NAMALWA (cell line): ENCODE measurements at places on chromosomes 12 and 14.

DNA sequence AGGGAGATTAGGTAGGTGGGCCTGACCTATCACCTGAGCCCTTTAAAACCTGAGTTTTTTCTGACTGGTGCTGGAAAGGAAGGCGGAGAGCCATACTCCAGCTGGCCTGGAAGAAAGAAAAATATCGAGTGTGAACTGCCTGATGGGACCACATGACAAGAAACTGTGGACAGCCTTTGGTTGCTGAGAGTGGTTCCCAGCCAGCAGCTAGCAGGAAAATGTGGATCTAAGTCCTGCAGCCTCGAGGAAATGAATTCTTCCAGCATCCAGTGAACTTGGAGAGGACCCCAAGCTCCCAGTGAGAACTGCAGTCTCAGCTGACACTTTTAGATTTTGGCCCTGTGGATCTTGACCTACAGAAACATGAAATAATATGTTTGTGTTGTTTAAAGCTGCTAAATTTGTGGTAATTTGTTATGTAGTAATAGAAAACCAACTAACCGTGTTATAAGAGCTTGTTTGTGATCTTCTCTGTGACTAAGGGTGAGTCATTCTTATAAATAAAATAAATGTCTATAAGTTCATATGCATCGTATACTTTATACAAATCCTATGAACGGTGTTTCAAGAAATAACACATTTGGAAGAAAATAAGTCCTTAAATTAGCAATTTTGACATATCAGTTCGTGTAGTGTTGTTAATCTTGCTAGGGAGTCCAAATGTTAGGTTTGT lies 359.6 kb downstream of the BMP4 start:
- no peak for DNase-seq

GRCh38 chr12:71592841-71593240 lies 70.8 kb downstream of the ZFC3H1 start:
- no peak for DNase-seq

- DNase-seq = no peak
Measured at GRCh38 chr14:69650948-69651369, 39.6 kb downstream of the SUSD6 start.

GRCh38 chr14:90456551-90456950 lies 59.7 kb downstream of the CALM1 start:
- no peak for DNase-seq

DNA sequence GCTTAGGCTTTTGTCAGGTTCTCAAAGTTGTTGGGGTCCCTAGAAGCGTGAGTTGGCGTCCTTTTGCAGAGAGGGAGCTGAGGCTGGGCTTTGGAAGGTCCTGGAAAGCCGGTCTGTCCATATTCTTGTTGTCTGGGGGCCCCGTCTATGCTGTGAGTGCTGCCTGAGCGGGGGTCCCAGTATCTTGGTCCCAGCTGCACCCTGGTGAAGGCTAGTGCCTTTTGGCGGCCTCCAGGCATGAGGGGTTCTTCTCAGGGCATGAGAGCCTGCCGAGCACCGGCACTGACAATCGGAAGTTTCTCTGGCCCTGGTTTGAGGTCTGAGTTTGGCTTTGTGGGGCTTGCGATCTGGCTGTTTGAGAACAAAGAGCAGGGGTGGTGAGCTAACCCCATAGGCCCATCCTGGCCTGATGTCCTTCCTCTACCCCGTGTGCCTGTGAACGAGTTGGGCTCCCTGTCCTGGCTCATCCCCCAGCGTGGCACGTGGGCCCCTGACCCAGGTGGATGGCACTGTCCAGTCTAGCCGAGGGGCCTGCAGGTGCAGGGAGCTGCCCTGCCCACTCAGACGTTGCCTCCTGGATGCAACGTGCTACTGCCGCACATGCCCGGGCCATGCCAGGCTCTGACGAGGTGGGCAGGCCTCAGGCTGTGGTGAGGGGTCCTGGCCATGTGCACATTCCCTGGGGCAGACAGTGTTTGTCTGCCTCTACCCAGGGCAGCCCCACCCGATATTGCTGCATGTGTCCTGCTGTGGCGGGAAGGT lies 3.9 kb downstream of the CEP170B start:
- DNase-seq = no peak

DNA sequence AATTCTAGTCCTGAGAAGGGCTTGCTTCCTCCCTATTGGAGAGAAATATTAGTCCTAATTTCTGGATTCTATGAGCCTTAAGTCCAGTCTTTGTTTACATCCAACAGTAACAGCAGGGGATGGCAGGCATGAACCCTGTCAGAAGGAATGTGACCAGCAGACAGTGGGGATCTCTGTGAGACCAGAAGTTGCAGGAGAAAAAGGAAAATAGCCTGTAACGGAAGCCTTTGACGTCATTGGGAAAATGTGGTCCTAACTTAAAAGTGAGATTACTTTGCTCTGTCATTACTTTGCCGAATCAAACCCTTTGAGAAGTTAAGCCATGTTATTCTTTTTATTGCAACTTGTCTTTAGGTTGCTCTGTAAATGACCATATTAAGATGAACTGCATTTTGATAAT lies 218.2 kb upstream of the PRICKLE1 start:
- no peak for DNase-seq

- no peak for DNase-seq
Measured at GRCh38 chr14:50728836-50729235, 60.7 kb upstream of the SAV1 start.

DNA sequence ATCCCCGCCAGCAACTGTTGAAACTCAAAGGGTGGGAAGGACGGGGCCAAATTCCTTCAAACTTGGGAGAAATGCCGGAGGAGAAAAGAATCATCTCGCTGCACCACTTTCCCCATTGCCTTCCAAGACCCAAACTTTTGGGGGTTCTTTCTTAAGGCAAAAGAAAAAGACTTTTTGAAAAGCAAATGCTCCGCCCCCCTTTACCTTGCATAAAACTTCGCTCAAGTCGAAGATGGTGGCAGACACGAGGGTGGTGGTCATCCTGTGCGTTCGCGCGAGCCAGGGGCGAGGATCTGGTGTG lies 239 bp downstream of the ZFP36L1 start:
- DNase-seq = no peak

- DNase-seq = no peak
Measured at GRCh38 chr14:33477797-33478196, 473.1 kb downstream of the EGLN3 start.

- no peak for DNase-seq
Measured at GRCh38 chr12:94730847-94731246, 80.5 kb upstream of the TMCC3 start.

GRCh38 chr12:127342861-127343260 lies 924.1 kb upstream of the TMEM132C start:
- no peak for DNase-seq

DNA sequence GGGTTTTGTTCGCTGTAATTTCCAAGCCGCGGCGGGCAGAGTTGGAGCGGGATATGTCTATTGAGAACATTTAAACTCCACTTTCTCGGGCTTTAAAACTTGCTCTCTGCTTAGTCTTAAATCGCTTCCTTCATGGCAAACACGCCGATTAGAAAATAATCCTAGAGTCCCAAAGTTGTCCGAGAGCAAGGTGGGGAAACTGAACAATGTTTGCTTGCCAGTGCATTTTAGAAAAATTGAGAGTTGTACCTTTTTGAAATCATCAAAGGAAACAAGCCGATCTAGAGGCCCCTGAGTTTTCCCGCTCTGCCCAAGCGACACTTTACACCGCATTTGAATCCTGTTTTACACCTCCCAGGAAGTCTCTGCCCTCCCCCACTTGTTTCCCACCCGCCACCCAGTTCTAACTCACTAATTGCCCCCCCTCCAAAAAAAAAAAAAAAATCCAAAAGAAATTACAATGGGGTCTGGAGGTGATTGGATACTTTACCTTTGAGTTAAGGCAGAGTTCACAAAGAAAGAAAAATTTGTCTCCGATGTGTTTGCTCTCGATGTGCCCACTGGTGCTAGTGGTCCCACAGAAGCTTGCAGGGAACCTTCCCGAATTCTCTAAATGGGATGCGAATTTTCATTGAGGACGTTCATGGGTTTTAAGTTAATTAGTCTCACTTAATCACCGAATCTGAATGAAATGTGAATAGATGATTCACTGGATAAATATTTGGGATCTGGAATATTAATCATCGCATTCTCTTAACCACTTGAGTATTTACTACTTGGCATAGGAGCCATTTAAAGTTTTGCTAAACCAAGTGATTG lies 2.3 kb downstream of the HMGA2 start:
- DNase-seq = no peak

- DNase-seq = no peak
Measured at GRCh38 chr12:2051700-2052621, 826 bp upstream of the CACNA1C start.

GRCh38 chr14:104226421-104227383 lies 88.3 kb downstream of the KIF26A start:
- no peak for DNase-seq

GRCh38 chr12:21337959-21338744 lies 3.4 kb upstream of the SLCO1A2 start:
- DNase-seq = no peak

GRCh38 chr14:21308132-21308478 lies 28.2 kb downstream of the RPGRIP1 start:
- no peak for DNase-seq

DNA sequence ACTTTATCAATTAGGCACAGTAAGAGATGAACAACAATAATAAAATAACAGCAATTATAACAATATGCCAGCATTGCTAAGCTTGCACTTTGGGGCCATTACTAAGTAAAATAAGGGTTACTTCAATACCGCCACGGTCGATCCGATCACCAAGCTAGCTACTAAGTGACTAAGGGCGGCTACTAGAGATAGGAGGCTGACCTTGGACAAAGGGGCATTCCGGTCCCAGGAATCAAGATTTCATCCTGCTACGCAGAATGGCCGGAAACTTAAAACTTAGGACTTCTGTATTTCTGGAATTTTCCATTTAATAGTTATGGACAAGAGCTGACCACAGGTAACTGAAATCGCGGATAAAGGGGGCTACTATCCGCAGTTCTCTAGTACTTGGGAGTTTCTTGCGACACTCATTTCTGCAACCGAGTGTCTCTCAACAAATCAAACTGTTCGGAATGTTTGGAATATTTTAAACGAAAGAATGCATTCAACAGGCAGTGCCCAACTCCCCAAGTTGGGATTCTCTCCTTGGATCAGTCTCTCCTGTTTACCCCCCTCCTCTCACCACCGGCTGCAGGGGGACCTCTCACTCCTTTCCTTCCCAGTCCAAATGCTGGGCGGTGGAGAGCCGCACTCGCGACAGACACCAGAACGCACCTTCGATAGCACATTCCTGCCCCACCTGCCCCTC lies 650 bp downstream of the HEBP1 start:
- no peak for DNase-seq

DNA sequence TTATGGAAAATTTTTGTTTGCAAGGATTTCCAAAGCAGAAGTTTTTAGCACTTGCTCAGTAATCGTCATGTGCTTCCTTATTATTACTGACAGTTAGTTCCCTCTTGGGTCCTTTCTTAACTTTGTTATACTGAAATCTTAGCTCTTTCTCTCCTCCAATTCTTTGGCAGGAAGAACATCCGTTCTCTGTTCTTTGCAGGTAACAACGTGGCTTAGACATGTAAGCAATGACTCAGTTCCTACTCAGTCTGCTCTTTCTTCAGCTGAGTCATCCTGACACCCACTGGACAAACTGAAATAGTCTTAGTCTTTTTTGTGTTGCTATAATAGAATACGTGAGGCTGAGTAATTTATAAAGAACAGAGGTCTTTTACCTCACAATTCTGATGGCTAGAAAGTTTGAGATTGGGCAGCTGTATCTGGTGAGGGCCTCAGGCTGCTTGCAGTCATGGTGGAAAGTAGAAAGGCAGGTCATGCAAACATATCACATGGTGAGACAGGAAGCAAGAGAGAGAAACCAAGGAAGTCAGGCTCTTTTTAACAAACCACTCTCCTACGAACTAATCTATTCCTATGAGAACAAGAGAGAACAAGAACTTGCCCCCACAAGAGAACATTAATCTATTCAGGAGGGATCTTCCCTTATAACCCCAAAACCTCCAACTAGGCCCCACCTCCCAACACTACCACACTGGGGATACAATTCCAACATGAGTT lies 49.2 kb downstream of the TESPA1 start:
- no peak for DNase-seq
